ENCODE measurements at places on chromosomes 13 and 19.

GRCh38 chr19:17754634-17755442 lies 3.6 kb downstream of the FCHO1 start:
- DNase-seq = no peak

DNA sequence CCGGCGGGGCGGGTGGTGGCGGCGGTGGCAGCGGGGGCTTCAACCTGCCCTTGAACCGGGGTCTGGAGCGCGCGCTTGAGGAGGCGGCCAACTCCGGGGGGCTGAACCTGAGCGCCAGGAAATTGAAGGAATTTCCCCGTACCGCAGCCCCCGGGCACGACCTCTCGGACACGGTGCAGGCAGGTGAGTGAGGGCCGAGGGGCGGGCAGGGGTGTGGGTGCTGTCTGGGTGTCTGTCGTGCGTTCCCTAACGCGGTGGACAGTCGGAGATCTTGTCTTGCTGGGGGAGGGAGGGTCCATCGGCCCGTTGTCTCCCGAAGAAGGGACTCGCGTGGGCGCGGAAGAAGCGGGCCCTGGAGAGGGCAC lies 533 bp downstream of the LRCH1 start:
- no peak for DNase-seq

- DNase-seq = no peak
These were observed 6.2 kb upstream of the SLC25A41 start for GRCh38 chr19:6439743-6440142.

DNA sequence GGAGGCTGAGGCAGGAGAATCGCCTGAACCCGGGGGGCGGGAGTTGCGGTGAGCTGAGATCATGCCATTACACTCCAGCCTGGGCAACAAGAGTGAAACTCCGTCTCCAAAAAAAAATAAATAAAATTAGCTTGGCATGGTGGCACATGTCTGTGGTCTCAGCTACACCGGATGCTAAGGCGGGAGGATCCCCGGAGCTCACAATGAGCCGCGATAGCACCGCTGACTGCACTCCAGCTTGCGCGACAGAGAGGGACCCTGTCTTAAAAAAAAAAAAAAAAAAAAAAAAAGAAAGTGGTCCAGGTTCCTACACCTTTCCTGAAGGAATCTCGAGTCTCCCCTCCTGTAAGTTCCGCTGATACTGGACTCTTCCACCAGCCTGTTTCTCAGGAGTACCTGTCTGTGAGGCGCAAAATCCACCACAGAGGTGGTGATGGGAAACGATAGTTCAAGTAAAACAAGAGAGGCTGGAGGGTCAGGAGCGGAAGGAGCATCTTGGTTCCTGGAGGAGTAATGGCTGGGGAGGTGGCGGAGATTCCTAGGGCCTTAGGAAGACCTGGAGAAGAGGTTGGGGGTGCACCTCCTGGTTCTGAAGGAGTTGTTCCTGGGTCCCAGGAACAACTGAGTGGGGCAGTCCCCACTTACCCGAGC lies 471 bp downstream of the FUT1 start:
- no peak for DNase-seq

- DNase-seq = no peak
These were observed 26.3 kb downstream of the DCAF15 start for GRCh38 chr19:13978351-13979243.

DNA sequence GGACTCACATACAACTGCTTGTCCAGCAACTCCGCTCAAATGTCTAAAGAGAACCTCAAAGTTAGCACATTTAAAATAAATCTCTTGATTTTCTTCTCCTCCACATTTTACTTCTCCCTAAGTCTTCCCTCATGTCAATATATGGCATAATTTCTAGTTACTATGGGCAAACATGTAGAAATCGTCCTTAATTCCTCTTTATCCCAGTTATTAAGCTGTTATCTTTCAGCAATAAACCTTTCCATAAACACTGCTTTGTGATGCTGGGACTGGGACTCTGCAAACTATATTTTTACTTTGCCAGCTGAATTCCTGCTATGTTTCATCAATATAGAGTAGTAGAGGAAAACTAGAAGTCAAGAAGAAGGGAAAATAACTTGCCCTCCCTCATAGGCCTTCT lies 99.7 kb downstream of the KCNRG start:
- no peak for DNase-seq

DNA sequence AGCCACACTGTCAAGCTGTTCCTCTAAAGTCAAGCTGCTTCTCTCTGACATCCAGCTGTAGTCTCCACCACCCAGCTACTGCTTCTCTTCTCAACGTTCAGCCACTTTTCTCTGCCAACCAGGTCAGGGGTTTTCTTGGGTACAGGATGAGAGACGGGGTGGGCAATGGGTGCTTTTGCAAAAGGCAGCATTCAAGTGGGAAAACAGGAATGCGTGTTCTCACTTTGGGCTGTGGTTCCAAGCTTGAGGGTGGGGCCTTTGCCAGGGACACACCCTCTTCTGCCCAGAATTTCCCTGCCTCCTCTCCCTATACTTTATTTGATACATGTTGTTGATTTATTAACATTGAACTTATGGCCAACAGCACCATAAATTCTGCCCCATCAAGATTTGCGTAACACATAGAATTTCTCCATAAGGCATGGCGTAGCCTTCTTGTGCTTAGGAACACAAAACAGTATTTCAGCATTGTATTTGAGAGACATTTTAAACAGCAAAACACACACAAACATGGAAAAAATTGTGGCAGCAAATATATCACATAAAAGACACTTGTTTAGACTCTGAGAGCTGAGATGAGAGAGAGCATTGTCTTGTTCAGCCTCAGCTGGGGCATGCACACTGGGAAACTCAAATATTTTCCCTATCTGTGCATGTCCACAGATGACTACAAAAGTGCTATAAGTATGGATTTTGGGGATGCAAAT lies 392.8 kb downstream of the SLITRK6 start:
- DNase-seq = no peak

GRCh38 chr13:110444226-110444653 lies 117.3 kb downstream of the RAB20 start:
- no peak for DNase-seq

GRCh38 chr19:49639401-49640112 lies 386 bp downstream of the RRAS start:
- DNase-seq = no peak

DNA sequence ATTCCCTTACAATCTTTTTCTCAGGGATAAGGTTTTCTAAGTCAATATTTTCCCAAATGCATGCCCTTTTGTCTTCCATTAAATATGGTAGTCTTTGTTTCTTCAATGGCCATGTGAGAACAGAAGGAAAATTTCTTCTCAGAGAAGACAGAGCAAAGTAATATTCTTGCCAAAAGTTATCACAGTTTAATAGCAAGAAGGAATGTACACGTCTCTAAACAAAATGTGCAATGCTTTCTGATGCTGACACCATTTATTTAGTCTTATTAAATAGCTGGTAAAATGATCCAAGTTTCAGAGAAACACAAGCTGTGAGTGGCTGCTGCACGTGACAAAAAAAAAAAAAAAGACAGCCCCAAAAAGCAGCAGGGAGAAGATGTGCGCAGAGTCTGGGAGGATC lies 542.5 kb downstream of the GPC6 start:
- DNase-seq = no peak

DNA sequence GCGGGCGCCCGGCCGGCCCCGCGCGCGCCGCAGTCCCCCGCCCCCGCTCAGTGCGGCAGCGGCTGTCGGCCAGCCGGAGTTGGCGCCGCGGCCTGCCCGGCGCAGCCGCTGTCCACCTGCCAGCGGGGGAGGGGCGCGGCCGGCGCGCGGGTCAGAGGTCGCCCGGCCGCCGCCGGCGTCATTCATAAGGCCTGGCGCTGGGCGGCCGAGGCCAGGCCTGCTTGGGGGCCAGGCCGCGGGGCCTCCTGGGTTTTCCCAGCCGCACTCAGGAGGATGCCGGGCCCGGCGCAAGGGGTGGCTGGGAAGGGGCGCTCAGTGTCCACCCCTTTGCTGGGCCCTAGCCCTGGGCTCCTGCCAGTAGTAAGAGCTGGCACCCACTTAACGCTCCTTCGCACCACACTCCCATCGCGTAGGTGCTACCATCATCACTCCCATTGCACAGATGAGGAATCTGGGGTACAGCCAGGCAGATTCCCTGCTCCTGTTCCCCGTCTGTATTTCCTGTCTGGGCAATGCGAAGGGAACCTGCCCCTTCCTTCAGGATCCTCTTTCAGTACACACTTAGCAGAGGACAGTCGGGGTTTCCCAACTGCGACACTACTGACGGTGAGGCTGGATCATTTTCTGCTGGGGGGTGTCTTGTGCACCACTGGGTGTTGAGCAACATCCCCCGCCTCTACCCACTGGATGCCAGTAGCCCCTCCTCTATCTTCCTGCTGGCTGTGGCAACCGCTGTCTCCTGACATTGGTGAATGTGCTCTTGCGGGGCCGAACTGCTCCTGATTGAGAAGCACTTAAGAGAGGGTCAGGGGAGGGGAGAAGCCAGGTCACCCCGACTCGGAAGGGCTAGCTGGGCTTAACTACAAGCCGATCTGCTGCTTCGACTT lies 846 bp upstream of the PRKACA start:
- peak; percentile 24 for DNase-seq

DNA sequence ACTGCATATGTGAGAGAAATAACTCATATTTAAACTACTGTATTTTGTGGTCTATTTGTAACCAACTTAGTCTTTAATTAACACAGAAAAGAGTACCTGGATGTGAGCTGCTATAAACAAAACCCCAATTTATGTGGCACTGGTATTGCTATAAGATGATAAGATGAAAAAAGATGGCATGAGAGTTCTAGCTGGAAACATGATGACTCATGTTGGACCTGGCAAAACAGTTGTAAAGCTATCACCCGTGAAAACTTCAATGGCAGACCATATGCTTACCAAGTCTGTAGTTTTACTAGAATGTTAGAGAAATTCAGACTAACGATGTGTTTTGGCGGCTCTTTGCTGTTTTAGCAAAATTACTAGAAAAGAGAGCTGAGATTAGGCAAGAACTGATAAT lies 69.6 kb upstream of the PCDH9 start:
- DNase-seq = no peak

DNA sequence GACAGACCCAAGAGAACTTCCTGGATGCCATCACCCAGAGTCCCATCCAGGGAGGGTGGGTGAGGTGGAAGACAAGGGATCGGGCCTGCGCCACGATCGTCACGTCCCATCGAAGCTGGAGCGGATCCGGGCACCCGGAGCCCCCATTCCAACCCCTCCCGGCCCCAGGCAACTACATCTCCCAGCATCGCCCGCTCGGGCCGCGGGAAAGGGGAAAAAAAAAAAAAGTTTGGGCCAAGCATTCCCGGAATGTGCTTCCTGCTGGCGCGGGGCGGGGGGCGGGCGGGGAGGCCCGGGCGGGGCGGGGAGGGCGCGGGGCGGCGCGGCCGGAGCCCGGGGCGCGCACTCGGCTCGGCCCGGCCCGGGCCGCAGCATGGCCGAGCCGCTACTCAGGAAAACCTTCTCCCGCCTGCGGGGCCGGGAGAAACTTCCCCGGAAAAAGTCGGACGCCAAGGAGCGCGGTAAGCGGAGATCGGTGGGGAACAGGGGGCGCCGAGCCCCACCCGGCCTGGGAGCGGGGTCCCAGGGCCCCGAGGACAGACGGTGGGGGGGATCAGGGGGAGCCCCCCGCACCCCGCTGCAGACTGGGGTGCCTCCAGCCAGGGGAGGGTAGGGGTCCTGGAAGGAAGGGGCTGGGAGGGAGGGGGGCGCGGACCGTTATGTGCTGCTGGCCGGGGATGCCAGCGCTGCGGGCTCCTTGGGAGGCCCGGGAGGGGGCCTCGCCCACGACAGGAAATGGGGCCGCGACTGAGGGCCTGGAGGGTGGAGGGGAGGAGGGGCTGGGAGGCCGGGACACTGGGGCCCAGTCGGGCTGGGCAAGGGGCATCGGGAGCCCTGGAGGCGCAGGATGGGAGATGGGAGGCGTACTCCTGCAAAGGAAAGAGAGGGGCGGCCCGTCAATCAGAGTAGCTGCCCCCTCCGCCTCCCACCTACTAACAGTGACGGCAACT lies at the start of gene SYDE1:
SYDE1 (plus strand) TSS at position 341 of the 950 bp plus-strand sequence; CDS start at position 374, 33 bp downstream.
- no peak for DNase-seq

DNA sequence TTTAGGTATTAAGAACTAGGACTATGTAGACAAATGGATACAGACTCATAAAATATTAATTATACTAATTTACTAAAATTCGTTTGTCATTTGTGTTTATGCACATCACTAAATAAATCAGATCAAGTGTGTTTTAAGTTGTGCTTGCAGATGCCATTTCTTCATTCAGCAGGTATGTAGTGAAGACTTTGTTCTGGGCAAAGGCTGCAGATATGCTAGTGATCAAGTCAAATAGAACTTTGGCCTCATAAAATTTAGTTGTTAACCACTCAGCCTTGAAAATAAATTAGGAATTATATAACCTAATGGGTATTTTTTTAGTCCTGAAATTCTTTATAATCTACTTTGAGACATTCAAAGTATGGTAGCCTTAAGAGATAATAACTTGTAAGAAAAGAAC lies 80.4 kb upstream of the TRPC4 start:
- no peak for DNase-seq

DNA sequence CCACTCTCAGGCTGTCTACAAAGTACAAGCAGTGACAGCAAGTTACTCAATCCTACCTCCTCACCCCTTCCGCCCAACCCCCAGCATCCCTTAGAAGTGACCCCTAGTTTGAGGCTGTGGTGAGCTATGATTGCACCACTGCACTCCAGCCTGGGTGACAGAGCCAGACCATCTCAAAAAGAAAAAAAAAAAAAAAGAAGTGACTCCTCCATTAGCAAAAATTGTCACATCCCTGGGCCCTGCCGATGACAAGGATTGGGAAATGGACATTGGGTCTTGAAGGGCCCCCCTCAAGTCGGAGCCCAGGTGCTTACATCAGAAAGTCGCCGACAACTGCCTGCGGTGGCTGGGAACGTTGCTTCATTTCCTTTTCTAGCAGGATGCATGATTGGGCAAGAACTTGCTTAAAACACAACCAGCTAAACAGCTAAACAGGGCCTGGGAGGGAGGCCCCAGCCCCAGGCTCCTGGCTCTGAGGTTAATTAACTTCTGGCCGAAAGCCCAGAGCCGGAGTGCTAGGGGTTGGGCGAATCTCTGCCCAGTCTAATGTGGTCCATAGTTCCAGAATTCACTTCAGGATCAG lies 15.3 kb downstream of the RAB3D start:
- peak; percentile 25 for DNase-seq

DNA sequence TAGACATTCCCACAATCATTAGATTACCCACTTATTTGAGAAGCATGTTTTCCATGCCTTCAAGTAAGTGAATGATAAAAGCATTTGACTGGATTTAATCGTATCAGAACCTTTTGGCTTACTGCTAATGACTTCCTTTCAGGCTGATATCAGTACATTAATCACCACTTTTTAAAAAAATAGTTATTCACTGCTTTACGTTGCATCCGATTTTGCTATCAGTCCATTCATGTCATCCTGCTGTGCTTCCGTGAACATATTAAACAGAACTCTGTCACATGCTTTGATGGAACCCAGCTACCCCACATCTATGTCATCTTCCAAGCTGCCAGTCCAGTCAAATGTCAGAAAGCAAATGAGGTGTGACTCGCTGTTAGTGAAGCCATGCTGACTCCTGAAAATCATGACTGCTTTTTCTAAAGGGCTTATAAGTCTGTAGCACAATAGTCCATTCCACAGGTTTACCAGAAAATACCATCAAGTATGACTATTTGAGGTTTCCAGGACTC lies 440.9 kb downstream of the IRS2 start:
- DNase-seq = no peak

GRCh38 chr13:95652821-95653220 lies 8.3 kb upstream of the DZIP1 start:
- DNase-seq = no peak

- no peak for DNase-seq
These were observed 8.0 kb downstream of the FRY start for GRCh38 chr13:32039528-32039927.

- DNase-seq = no peak
These were observed 16.1 kb downstream of the SYDE1 start for GRCh38 chr19:15123031-15123890.

GRCh38 chr19:1606138-1606651 lies 933 bp upstream of the UQCR11 start:
- DNase-seq = no peak

- no peak for DNase-seq
These were observed 356.7 kb downstream of the FGF9 start for GRCh38 chr13:22027566-22027965.
